Calu3 (cell line): ENCODE measurements at places on chromosomes 7 and 10. TPM values are rescaled to one million over a fixed set of nuclear protein-coding genes. Genes with fewer than 3 reads are reported as not detected.

- no peaks in the 10 kb centered on the region for H3K4me1 ChIP-seq
- no peaks in the 10 kb centered on the region for H3K27me3 ChIP-seq
- no peak overlapping the region for H3K4me3 ChIP-seq
- no peak for DNase-seq
- no peak overlapping the region for H3K27ac ChIP-seq
- no peaks in the 10 kb centered on the region for H3K36me3 ChIP-seq
These were observed 79.4 kb downstream of the ANKIB1 start for GRCh38 chr7:92325173-92325572.

DNA sequence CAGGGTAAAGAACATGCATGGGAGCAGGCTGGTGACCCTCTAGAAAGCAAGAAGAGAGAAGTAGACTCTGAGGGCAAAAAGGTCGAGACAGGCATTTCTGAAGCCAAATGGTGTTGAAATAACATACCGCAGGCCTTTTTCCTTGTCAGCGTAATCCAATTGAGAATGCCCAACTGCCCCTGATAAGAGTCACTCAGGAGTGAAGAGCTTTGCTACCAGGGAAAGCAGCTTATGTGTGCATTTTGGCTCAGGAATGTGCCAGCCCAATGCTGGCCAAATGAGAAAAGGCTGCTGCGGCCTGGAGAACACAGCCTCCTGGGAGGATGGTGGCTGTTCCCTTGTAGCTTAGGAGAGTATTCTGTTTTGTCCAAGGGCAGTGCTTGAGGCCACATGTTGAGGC is 61.4 kb upstream of the NFKB2 start:
- H3K4me3 ChIP-seq, result no peak overlapping the region
- H3K4me1 ChIP-seq, result no peaks in the 10 kb centered on the region
- H3K27me3 ChIP-seq, result no peaks in the 10 kb centered on the region
- no peak for DNase-seq

DNA sequence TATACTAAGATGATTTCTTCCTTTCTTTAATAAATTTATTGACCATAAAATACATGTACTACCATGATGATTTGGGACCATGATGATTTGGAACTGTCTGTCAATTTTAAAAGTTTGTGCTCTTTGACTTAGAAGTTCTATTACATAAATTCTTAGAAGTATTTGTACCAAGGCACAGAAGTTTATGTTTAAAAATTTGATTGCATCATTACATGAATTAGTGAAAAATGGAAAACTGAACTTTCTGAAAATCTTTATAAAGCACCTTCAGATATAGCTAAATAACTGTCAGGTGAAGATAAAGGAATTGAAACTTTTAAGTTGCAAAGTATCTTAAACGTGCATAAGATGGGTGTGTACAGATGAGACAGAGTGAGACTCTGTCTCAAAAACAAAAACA is 32.0 kb downstream of the MALSU1 start:
- H3K27me3 ChIP-seq, result no peaks in the 10 kb centered on the region
- no peak overlapping the region for H3K4me3 ChIP-seq
- peaks cover 52% of the 10 kb centered on the region for H3K4me1 ChIP-seq
- H3K27ac ChIP-seq, result no peak overlapping the region
- no peak for DNase-seq
- H3K36me3 ChIP-seq, result peaks cover 63% of the 10 kb centered on the region

GRCh38 chr7:37323966-37324365 is 124.7 kb downstream of the ELMO1 start:
- H3K27ac ChIP-seq, result no peak overlapping the region
- H3K4me3 ChIP-seq, result no peak overlapping the region
- no peak for DNase-seq

DNA sequence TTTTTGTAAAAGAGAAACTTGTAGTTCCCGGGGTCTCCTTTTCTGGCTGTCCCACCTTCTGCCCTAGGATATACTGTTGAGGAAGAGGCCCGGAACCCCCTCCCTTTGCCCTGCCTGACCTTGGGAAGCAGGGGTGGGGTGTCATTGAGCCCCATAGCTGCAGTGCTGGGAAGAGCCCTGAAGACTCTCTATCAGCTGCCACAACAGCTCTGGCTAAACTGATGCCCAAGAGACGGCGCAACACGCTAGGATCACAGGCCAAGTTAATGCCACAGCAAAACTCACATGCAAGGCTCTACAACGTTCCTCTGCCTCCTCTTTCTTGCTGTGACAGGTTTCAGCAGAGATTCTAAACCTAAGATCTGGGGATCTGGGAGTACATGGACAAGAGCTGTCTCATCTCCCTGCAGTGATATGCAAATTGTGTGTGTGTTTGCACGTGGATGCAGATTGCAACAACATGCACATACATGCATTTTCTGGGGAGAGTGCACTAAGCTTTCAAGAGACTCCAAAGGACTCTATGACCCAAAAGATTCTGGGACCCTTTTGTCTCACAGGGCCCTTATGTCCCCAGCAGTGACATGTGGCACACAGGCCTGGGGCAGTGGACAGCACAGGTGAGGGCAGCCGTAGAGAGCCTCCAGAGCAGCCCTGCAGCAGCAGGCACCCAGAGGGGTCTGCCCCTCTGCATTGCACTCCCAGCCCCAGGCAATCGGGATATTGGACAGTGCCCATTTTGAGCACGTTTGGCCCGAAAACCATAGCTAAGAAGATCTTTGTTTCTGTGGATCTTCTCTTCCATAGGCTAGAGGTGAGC is 2.5 kb downstream of the RASSF4 start:
- no peaks in the 10 kb centered on the region for H3K27me3 ChIP-seq
- peaks cover 35% of the 10 kb centered on the region for H3K4me1 ChIP-seq

DNA sequence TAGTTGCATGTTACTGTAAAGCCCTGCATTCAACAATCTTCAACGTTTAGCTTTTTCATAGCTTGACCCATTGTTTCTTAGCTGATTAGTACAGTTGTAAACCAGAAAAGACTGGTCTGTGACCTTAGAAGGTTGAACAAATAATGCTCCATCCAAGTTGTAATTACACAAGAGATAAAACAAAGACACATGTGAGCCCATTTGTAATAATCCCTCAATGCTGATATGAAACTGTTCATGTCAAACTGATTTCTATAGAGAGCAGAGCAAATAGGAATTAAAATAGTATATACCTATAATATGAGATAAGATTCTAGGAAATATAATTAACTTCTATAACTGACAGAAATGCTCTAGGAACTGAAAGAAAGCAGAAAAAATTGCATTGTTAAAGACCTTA is 94.7 kb upstream of the SLC25A13 start:
- H3K27me3 ChIP-seq, result no peaks in the 10 kb centered on the region
- DNase-seq, result no peak
- H3K4me1 ChIP-seq, result peaks cover 11% of the 10 kb centered on the region
- H3K36me3 ChIP-seq, result no peaks in the 10 kb centered on the region

DNA sequence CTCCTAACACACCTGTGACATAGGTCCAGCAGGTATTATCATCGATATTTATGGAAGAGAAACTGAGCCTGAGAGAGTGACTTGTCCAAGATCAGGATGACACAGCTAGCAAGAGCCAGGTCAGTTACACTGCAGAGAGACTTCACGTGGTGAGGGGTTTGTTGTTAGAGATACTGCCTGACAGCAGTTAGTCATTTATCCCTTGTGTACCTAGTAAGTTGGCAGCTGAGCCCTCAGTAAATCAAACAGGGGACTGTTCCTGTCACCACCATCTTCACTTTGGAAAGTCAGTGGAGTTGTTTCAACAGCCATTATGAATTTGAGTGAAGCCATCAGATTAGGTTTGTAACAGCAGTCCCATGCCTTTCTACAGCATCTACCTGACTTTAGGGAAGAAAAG is 87.5 kb upstream of the GATA3 start:
- no peak for DNase-seq
- H3K4me3 ChIP-seq, result no peak overlapping the region
- H3K4me1 ChIP-seq, result peaks cover 8% of the 10 kb centered on the region
- H3K27ac ChIP-seq, result no peak overlapping the region
- H3K36me3 ChIP-seq, result peaks cover 3% of the 10 kb centered on the region

DNA sequence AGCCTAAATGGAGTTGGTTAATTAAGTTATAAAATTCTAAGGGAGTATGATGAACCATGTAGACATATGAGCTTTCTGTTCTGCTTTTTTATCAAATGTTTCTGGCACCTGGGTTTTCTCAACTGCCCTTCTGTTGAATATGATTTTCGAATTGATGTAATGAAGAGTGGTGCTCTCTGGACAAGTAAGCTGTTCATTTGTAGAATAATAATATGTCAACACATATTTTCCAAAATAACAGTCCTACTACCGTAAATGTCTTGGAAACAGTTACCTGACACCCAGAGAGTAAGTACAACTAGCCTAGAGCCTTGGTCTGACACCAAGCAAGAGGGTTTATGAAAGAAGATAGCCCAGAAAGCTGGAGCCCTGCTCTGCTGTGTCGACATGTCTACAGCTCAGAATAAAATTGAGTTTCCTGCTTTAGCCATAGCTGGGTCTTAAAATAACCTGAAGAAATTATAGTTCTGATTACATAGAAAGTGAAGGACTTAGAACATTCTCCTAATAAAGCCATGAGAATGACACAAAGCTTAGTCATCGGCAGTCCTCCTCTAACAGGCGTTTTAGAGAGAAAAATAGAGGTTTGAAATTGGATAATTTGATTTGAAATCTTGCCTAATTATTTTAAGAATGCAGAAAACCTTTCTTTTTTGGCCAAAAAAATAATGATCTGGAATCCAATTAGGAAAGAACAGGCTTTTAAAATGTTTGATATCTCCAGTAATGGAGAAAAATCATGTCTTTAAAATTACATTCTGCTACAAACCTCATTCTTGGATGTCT is 25.1 kb downstream of the HDAC9 start:
- no peak for DNase-seq
- H3K27ac ChIP-seq, result peak overlapping the region; percentile 85
- H3K4me1 ChIP-seq, result peaks cover 69% of the 10 kb centered on the region
- no peaks in the 10 kb centered on the region for H3K27me3 ChIP-seq
- peaks cover 48% of the 10 kb centered on the region for H3K36me3 ChIP-seq

DNA sequence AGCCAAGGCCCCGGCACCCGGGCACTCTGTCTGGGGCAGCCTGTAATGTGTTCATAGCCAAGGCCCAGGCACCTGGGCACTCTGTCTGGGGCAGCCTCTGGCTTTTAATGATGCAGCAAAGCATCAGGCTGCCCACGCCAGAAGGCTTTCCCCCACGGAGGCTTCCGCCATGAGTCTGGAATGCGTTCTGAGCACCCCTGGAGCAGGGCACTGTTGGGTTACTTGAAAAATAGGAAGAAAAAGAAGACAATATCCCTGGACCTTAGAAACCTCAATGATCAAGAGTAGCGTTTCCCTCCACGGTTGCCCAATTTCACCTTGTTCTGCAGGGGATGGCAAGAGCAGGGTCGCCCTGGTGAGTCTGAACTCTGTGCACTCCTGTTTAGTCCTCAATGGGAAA is 565.0 kb downstream of the PTPRN2 start:
- H3K27me3 ChIP-seq, result no peaks in the 10 kb centered on the region
- no peak for DNase-seq
- H3K4me3 ChIP-seq, result no peak overlapping the region

- peaks cover 4% of the 10 kb centered on the region for H3K27me3 ChIP-seq
- no peak overlapping the region for H3K27ac ChIP-seq
- H3K4me3 ChIP-seq, result no peak overlapping the region
- no peak for DNase-seq
- H3K4me1 ChIP-seq, result no peaks in the 10 kb centered on the region
These were observed 43.6 kb downstream of the ZNF22 start for GRCh38 chr10:45044290-45044689.

DNA sequence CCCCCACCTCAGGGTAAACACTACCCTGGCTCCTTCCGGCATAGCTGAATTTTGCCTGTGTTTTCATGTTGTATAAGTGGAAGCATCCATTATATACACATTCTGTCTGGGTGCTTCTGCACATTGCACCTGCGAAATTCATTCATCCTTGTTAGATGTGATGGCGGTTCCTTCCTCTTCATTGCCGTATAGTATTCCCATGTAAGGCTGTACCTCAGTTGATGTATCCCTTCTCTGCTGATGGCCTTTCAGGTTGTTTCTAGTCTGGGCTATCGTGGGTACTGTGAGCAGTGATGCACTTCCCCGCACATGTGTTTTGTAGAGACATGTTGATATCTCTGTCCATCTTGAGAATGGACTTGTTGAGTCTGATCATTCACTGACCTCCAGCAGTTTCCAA is 28.9 kb downstream of the ELFN1 start:
- H3K4me1 ChIP-seq, result no peaks in the 10 kb centered on the region
- H3K27ac ChIP-seq, result no peak overlapping the region
- peaks cover 3% of the 10 kb centered on the region for H3K36me3 ChIP-seq
- H3K27me3 ChIP-seq, result peaks cover 74% of the 10 kb centered on the region

Gene TEX47
- total RNA-seq, result not detected in 2 replicates

Gene HOXA4
- total RNA-seq, result 1.0 and 1.2 TPM in 2 replicates
